ENCODE measurements at places on chromosomes 5 and 9.

DNA sequence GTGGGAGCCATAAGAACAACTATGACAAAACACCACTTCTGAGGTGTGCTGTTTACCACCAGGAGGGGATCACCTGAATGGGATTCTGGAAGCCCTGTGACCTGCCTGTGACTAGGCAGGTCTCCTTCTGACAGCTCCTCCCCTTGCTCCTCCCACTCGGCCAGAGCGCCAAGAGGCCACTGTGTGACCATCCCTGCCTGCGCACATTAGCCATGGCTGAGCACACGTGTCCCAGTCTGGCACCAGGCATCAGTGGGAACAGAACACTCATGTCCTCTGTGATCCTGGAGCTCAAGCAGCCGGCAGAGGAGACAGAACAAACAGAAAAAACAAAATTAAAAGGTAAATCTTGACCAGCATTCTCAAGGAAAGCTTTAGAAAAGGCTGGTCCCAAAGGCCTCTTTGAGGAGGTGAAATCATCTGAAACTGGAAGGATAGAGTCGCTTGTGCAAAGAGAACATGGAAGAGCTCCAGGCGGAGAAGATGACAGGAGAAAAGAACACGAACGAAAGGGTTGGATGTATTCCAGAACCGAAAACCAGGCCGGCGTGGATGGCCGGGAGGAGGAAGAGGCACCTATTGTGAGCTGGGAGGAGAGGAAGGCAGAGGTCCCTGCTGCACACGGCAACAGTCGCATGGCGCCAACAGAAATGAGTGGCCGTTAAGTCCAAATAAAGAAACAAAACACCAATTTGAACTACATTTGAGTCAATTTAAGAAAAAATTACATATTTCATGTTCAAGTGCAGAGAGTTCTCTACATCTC, 5.1 kb downstream of the MED10 start:
- peak; percentile 10 for DNase-seq

GRCh38 chr5:121630402-121630801, 221.3 kb upstream of the FTMT start:
- DNase-seq, result no peak

DNA sequence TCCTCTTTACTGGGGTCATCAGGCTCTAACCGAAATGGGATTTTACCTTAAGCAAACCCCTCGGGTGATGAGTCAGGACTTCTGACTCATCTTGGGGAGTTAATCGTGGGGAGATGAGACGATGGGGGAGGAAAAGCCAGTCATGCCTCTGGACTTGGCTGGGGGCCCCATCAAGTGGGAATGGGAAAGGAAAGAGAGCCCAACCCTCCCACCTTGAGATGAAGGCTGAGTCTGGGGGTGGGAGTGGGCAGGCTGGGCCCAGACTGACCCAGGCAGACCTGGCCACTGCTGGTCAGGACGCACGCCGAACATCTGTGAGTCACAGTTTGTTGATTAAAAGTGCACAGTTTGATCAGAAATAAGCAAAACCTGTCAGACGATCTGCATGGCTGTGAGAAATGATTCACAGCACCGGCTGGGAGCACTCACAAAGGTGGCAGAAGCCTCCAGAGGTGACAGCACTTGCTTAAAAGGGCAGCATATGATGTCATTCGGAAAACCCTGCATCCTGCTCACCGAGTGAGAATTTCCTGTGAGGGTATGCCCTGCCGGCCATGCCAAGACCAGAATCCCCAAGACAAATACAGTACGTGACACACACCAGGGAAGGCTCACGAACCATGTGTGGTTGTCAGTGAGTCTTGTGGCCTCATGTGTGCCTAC, 50.0 kb upstream of the SLC25A51 start:
- DNase-seq, result peak; percentile 44

DNA sequence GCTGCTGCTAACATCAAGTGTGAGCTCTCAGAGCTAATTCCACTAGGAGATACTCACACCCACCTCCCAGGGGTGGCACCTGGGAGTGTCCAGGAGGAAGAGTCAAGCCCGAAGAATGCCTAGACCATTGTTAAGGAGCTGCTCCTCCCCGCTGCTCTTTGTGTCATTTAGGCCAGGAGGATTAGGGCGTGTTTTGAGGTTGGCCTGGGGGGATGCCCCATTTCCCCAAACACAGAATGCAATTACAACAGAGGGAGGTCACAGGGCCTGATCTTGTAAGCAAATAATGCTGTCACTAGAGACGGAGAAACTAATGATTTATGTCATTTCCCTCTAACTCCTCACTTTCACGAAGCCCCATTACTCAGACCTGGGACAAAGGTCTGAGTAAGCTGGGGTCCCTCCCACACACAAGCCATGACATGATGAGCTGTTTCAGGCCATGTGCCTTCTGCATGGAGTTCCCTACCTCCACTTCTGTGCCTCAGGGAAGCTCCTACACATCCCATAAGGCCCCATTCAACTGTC, 312.5 kb downstream of the ACTL7B start:
- DNase-seq, result no peak

GRCh38 chr5:175623088-175623487, 34.8 kb upstream of the HRH2 start:
- no peak for DNase-seq

DNA sequence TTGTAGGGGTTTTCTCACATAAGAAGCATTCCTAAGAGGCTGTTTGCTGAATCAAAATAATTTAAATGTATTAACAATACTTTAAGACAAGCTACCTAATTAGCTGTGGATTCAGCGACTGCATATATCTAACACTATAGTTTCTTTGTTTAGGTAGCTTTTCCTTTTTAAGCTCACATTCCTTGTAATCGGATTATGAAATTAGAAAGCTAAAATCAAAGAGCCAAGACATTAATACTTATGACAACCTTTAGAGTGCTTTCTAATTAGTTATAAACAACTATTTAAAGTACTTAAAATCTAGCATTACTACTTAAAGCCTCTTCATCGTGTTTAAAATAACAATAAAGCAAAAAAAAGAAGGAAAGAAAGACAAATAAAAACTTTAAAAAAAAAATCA, 137.3 kb upstream of the RETREG1 start:
- no peak for DNase-seq

- DNase-seq, result peak; percentile 93
Observed at GRCh38 chr9:127785933-127786772, at the start of gene CDK9. CDK9 (plus strand) TSS chr9:127786034; CDS start chr9:127786149, 115 bp downstream.

GRCh38 chr5:145775893-145776444, 59.2 kb downstream of the PRELID2 start:
- no peak for DNase-seq

GRCh38 chr9:3035579-3036332, 191.9 kb upstream of the PUM3 start:
- no peak for DNase-seq

GRCh38 chr9:129568560-129569501, 52.1 kb downstream of the C9orf50 start:
- peak; percentile 37 for DNase-seq

GRCh38 chr9:1434052-1434767, 384.1 kb downstream of the DMRT2 start:
- no peak for DNase-seq

DNA sequence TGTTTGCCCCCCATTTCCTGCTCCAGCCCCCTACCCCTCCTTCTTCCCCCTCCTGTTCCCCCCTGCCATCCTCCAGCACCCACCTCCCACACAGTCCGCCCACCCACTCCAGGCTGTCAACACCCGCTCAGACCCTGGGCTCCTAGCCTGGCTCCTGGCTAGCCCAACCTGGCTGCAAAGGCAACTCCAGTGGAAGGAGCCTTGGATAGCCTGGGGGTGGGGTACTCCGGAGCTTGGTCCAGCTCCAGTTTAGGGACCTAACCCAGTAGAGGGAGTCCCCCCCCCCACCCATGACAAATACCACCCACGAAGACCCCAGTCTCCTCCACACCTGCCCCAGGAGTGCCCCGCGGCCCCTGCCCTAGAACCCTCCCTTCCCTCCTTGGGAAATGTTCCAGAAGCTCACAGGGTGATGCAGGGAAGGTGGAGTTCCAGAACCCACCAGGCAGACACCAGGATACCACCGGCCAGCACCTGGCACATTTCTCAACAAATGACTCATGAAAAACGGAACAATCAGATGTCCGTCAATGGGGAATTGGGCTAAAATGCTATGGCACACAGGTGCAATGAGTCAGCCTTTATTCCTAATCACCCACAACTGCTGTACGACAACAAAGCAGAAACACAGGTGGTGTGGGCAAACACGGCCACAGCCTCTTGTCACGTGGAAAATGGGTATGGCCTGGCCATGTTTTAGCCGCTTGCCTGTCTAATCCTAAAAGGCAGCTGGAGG, 901 bp upstream of the SLC12A7 start:
- no peak for DNase-seq

- DNase-seq, result no peak
Observed at GRCh38 chr5:150214289-150214688, 24.4 kb downstream of the SLC6A7 start.

DNA sequence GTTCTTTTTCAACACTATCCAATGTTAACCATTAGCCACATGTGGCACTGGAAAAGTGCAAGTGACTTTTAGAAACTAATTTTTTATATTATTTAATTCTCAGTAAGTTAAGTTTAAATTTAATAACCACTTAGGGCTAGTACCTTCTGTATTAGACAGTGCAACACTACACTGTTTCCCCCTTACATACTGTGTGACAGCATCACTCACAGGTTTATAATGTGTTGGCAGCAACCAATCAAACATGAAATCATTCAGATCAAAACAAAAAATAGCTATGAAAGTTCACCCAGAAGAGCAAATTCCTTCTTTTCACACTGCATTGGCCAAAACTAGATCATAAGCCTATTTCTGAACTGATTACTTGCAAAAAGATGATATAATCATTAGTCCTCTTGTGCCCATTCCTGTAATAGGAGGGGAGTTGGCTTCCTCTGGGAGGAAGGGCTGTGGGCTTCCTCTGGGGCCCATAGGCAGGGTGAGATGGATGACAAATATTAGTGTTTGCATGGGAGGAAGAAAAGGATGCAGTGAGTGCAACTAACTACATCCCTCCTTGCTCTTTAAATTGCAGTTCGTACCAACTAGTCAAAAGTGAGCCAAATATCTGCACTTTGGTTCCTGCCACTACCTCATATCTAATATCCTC, 708.1 kb upstream of the RGMB start:
- no peak for DNase-seq

- DNase-seq, result no peak
Observed at GRCh38 chr5:146548781-146549449, 32.9 kb upstream of the GPR151 start.

- DNase-seq, result no peak
Observed at GRCh38 chr5:145463634-145464033, 371.5 kb downstream of the PRELID2 start.

DNA sequence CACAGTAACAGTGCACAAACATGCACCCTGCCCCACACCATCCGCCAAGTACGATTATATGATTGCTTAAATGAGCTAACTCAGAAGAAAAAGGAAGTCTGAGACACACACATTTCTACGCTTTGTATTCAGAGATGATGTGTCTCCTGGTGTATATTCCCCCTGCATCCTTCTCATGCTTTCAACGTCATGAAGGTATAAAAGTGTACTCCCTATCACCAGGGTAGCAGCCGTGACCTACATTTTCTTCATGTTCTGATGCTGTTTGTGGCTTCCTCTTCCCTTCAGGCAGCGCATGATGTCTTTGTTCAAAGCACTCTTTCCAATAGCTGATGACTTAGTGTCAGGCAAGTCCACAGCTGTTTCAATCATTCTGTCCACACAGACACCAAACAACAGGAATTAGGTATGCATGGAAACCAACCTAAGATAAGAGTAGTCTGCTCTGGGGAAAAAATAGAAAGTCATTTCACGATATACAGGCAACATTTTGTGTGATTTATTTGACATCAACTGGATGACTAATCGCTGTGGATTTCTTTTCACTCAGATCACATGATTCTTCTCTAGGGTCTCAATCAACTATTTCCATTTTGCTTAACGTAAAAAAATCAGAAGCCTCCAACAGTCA, 269.4 kb upstream of the PTGER4 start:
- DNase-seq, result peak; percentile 73

GRCh38 chr5:10862085-10862484, 101.1 kb upstream of the DAP start:
- DNase-seq, result no peak

GRCh38 chr9:91740701-91741100, 209.3 kb downstream of the ROR2 start:
- no peak for DNase-seq

DNA sequence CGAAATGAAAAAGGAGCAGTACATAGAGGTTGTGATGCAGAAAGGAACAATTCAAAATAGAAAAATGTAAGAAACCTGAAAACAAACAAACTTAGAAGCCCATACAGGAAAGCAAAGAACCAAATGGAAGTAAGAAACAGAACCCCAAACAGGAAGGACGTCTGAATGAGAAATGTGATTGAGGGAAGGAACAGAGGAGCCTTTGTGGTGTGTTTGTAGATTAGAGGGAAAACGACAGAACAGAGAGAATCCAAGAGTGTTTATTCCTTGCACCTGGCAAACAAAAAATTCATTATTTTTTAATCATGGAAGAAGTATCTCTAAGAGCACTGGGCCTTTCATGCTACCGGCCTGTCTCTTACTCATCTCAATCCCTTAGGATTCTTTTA, 67.8 kb upstream of the ZSWIM6 start:
- no peak for DNase-seq

- DNase-seq, result no peak
Observed at GRCh38 chr5:171340042-171340441, 31.0 kb downstream of the TLX3 start.

DNA sequence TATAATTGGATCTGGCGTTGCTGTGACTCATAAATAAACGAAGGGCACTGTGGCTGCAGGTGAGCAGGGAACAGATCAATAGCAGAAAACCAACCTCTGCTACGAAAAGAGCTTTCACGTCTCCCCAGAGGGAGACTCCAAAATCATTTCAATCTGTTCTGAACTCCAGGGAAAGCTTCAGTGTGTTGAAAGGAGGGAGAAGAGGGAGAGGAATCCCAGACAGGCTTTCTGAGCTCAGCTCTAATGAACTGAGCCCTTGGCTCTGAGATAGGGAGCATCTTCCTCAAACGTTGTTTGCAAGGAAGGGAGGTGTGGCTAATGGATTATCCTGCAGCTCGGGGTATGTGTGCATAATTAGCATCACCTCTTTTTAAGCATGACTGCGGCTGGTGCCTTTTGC, 288.0 kb upstream of the IRX4 start:
- no peak for DNase-seq

DNA sequence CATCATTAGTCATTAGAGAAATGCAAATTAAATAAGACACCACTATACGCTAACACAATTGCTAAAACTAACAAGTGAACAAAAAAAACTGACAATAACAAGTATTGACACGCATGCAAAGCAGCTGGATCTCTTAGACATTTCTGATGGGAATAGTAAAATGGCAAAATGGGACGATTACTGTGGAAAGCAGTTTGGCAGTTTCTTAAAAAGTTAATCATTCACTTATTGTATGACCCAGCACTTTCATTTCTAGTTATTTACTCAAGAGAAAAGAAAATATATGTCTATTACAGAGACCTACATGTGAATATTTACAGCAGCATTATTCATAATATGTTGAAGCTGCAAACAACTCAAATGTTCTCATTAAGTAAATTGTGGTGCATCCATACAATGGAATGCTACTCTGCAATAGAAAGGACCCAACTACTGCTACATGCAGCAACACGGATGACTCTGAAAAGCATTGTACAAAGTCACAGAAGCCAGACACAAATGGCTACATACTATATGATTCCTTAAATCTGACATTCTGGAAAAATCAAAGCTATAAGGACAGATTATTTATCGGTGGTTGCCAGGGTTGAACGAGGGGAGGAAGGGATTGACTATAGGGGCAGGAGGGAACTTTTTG, 96.8 kb upstream of the ITGA2 start:
- no peak for DNase-seq

GRCh38 chr9:76793784-76794431, 29.7 kb downstream of the PCA3 start:
- DNase-seq, result no peak

All from stimulated activated CD4-positive, alpha-beta T cell treated with anti-CD3 and anti-CD28 coated beads, Interleukin-2, amount 100 ng/mL, for 24 hours (primary cell).